ENCODE measurements at places on chromosomes 12 and 14.

DNA sequence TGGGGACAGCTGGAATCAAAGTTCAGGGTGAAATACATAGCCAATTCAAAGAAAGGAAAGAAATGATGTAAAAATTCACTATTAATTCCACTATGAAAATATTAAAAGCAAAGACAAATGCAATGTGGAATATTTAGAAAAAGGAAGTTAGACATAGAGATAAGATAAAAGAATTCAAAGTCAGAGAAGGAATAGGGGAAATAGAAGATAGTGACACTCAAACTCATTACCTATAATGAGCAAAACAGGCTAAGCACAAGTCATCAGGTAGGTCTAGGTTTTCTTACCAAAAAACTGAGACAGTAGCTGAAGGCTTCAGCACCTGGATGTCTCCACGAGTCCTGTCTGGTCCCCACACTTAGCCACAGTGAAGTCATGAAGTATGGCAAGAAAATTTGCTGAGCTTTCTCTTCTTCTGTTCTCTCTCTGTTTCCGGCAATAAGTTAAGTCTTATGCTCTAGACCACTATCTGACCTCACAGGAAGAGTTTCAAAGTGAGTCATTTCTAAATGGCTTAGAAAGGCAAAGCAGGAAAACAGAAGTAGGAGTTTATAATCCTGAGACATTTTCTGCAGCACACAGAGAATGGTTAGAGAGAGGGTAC is at the start of gene C3AR1:
Gene C3AR1 (minus strand): TSS at position 369 of the 604 bp plus-strand sequence. CDS start 6,174 bp downstream, outside the sequence.
- DNase-seq, result no peak

GRCh38 chr12:22275843-22276242 is 58.7 kb downstream of the ST8SIA1 start:
- DNase-seq, result no peak

DNA sequence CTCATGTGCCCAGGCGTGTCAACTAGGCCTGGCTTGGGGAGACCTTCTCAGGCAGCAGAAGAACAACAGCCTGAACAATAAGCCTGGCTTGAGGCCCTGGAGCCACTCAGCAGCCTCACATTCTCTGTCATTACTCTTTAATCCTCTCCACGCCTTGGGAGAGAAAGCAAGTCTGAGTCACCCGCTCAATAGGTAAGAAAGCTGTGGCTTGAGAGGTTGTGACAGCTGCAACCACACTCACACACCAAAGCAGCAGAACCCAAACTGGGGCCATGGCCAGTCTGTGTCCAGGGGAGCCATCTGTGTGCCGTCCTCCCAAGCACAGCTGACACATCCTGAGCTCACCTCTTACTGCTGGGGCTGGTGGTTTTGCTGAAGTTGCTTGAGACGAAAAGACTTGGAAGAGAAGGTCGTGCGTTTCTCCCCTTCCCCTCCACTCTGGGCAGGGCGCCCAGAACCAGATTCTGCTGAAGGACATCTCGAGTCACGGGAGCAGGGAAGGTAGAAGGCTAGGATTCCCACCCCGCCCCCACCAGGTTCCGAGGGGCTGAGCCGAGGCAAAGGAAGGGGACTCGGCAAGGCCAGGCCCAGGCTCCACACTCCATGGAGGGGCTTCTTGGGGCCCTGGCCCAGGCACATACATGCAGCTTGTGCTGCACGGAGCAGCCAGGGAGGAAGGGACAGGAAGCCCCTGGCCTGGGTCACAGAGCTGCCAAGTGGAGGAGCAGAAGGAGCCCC is 5.5 kb downstream of the TMEM63C start:
- peak; percentile 29 for DNase-seq

GRCh38 chr14:104263675-104264358 is 125.4 kb downstream of the KIF26A start:
- DNase-seq, result no peak

DNA sequence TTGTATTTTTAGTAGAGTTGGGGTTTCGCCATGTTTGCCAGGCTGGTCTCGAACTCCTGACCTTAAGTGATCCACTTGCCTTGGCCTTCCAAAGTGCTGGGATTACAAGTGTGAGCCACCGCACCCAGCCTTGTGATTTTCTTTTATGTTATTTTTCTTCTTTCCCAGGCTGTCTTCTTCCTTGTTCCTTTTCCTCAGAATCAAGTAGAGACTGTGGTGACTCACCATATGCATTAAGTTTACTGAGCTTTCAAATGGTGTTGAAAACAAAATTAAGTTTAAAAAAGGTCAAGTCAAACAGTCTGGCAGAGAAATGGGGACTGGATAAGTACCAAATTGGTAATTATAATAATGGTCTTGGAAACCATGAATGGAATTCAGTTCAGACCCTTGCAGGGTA is 5.7 kb downstream of the ARPC3 start:
- DNase-seq, result no peak

GRCh38 chr14:102418169-102418852 is 55.6 kb downstream of the TECPR2 start:
- DNase-seq, result no peak

DNA sequence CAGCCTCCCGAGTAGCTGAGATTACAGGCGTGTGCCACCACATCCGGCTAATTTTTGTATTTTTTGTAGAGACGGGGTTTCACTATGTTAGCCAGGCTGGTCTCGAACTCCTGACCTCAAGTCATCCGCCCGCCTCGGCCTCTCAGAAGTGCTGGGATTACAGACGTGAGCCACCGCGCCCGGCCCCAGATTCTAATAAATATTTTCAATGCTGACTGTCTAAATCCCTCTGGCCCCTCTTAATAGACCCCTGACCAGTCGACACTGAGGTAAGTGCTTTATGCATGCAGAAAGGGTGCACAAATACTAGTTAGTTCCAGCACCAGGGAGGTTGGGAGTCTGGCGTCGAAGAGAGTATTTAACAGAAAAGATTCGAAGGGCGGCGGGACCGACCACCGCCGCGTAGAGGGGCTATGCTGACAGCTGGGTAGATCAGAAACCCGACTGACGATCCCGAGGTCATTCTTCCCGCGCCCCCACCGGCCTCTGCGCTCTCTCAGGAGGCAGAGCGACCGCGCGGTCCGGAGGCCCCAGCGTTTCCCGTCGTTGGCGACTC is 1.1 kb upstream of the SPATS2 start:
- no peak for DNase-seq

GRCh38 chr12:12408265-12408690 is 51.4 kb downstream of the BORCS5 start:
- no peak for DNase-seq

- DNase-seq, result no peak
Measured at GRCh38 chr14:105196265-105196960, 15.3 kb upstream of the NUDT14 start.

DNA sequence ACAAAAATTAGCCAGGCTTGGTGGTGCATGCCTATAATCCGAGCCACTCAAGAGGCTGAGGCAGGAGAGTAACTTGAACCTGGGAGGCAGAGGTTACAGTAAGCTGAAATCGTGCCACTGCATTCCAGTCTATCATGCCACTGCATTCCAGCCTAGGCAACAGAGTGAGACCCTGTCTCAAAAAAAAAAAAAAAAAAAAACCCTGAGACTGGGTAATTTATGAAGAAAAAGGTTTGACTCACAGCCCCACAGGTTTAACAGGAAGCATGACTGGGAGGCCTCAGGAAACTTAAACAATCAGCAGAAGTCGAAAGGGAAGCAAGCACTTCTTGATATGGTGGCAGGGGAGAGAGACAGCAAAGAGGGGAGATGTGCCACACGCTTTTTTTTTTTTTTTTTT is 123.2 kb downstream of the GXYLT1 start:
- DNase-seq, result no peak

DNA sequence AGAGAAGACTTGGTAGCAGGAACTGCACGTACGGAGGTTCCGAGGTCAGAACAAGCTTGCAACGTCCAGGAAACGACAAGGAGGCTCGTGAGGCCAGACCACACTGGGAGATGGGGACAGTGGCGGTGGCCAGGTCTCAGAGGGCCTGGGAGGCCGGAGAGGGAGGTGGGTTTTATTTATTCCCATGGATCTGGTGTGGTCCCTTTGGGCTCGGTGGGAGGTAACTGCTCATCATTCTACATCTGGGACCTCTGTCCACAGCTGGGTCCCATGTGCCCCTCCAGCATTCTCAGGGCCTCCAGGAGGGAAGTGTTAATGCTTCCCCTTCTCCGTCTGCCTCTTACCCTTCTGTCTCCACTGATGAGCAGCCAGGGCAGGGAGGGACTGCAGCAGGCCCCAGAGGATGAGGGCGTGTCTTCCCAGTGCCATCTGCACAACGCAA is 35.7 kb upstream of the NCOR2 start:
- DNase-seq, result no peak

DNA sequence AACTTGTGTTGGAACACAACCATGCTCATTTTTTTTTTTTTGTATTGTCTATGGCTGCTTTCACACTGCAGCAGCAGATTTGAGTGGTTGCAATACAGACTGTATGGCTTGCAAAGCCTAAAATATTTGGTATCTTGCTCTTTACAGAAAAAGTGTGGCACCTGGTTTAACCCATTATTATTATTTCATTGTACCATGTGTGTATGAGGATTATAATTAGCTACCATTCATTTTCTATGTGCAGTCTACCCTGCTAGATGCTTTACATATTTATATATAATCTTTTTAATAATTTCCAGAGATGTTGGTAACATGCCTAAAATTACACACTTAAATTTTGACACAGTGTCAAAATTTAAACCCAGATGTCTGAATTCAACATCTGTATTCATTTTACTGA is 37.7 kb downstream of the SPATS2 start:
- no peak for DNase-seq

GRCh38 chr12:52659951-52660350 is 7.9 kb upstream of the KRT2 start:
- DNase-seq, result no peak

DNA sequence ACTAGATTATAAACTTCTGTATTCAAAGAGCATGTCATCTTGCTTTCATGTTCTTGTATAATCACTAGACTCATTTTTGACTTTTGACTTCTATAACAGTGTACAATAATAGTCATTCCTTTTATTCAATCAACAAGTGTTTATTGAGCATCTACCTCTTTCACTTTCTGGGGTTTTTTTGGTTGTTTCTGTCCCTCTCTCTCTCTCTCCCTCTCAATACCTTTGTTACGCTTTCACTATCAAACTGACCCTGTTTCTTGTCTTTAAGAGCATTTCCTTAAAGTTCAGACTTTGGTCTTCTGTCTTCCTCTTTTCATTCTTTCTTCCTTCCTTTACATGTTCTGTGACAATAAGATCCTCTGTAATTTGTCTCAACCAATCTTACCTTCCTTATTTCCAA is 49.5 kb downstream of the GPR137C start:
- no peak for DNase-seq

- no peak for DNase-seq
Measured at GRCh38 chr12:117820216-117820907, 148.4 kb downstream of the KSR2 start.

- DNase-seq, result no peak
Measured at GRCh38 chr14:30134936-30135335, 207.3 kb upstream of the PRKD1 start.

DNA sequence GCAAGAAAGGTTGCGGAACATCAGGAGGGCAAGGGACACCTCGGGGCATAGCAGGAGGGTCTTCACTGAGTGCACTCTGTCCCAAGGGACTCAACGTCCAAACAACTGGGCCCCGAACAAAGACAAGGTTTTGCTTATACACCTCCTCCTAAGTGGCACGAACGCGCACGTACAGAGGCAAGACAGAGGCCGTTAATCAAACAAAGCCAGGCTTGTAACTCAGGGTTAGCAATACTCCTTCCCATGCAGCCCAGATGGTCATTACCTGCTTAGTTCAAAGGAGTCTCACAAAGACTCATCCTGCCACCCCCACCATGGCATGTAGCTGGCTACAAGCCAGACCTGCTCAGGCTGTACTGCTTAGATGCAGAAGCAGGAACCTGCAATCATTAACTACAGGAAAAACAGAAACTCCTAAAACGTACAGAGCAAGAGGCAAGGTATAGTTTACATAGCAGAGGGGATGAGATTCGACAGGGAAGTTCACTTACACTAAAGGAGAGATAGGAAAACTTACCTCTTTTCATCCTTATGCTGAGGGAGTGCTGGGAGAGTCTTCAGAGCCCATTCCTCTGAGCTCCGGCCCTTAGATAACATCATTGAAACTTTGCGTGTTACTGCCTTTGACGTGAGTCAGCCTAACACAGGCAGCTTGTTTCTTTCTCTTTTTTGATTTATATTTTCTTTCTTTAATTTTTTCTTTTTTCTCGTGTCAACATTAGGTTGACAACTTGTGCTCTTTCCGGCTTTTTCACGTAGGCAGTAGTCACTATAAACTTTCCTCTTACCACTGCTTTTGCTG is 1319.1 kb downstream of the TMEM121 start:
- no peak for DNase-seq

DNA sequence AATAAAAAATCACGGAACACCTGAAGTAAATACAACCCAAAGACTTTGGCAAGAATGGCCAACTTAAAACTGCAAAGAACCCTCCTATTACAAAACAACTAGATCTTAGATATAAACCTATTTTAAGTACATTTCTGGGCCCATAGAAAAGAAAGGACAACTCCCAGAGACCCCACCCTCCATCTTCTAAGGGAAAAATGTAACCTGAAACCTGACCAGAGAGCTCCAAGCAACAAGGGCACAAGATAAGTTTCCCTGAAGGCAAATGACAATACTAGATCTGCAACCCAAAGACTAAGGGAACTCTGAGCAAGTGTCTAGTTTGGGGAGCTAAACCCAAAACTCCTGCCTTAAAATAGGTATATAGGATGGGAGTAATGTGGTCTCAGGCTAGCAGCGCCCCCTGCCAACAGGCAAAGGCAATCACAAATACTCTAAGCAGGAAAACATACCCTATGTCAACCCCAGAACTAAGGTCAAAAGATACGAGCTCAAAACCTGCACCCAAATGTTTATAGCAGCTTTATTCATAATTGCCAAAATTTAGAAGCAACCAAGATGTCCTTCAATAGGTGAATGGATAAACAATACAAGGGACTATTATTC is 218.9 kb downstream of the ITPR2 start:
- DNase-seq, result no peak

- no peak for DNase-seq
Measured at GRCh38 chr14:50714450-50715073, 46.5 kb upstream of the SAV1 start.

DNA sequence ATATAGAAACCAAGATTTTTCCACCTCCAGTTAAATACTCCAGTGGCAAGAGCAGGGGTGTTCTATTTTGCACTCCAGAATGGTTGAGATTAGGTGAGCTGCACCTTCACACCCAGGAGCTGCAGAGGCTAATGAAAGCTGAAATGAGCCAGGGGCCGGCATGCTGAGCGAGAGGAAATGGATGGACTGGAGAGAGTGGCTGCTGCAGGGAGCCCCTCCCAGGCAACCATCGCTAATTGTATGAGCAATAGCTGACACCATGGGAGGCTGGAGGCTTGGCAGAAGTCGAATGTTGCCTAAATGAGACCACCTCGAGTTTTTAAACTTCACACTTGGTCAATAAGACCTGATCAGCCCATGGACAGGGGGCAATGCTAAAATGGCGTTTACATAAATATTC is 301.8 kb upstream of the TMPO start:
- no peak for DNase-seq

DNA sequence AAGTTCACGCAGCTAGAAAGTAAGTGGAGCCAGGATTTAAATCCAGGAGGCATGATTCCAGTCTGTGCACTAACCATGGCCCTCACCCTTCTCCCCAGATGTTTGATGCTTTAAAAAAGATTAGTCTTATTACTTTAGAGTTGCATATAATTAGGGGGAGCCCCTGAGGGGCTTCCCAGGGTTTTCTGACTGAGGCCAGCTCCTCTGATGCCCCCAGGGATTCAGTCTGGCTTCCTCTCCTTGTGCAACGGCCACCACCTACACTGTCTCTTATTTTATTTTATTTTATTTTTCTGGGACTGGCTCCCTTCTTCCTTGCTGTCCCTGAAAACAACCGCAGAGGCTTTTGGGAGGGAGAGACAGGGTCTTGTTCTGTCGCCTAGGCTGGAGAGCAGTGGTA is 22.6 kb downstream of the CLSTN3 start:
- DNase-seq, result no peak

- DNase-seq, result no peak
Measured at GRCh38 chr12:122544537-122544936, 17.5 kb downstream of the KNTC1 start.
